ENCODE measurements at places on chromosomes 3 and 15.

DNA sequence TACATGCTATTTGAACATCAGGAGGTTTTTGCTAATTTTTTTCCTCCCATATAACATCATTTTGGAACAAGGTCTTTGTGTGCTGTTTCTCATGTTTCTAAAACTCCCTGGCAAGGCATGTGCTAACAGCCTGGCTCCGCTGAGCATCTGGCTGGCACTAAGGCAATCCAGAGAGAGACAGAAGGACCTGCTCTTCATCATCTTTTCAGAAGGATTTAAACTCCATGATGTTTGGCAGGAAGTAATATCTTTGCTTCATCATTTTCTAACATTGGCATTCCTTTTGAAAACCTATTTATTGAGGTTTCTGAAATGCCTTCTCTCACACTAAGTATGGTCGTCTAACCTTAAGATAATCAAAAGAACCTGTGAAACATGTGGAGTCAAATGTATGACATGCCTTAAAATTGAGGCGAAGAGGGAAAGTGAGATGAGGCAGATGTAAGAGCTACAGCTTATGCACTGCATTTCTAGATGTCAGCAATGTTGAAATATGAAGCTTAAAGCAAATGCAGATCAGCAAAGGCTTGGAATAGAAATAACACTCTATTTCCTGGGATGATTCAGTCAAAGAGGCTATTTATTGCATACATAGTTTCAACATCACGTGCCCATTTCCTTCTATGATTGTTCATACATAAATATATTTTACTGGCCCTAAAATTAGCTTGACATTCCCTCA, 592.0 kb downstream of the ZNF385D start:
- DNase-seq: no peak

DNA sequence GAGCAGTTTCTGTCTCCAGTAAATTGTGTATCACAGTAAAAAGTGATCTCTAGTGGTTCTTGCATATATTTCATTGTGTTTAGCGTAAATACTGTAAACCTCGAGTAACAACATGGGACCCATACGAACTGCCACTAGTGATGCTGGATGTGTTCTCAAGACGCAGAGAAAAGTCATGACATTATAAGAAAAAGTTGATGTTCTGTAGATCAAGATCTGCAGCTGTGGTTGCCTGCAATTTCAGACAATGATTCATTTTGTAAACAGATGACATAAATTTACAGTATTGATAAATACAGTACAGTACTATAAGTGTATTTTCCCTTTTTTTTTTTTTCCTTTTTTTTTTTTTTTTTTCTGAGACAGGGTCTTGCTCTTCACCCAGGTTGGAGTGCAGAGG, 100.1 kb downstream of the DPH6 start:
- no peak for DNase-seq

- DNase-seq: no peak
Measured at GRCh38 chr3:190086191-190086590, 34.5 kb downstream of the P3H2 start.

GRCh38 chr3:32292085-32292796, 53.8 kb downstream of the CMTM8 start:
- no peak for DNase-seq

DNA sequence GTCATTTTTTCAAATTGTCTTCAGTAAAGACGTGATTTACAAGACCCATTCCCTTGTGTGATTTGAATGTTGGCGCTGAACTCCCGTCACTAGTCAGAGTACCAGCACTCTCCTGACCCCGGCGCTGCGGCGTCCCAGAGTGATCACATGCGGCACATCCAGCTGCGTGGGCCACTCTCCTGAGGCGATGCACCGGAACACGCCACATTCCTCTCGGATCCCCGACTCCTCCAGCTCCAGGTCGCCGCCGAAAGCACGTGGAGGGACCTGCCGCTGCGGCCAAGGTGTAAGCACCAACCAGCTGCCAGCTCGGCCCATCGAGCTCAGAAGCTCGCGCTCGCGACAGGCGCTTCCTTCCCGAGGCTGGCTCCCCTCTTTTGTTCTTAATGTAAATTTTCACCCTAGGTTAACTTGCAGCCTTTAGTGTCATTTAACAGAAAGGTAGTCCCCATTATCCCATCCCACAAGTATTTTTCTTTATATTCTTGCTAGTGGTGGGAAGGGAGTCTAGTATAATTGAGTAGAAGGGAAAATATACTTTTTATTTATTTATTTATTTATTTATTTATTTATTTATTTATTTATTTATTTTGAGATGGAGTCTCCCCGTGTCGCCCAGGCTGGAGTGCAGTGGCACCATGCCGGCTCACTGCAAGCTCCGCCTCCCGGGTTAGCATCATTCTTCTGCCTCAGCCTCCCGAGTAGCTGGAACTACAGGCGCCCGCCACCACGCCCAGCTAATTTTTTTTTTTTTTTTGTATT, 61.7 kb upstream of the VGLL3 start:
- DNase-seq: no peak

- no peak for DNase-seq
Measured at GRCh38 chr3:94967196-94967595, 904.3 kb downstream of the NSUN3 start.

DNA sequence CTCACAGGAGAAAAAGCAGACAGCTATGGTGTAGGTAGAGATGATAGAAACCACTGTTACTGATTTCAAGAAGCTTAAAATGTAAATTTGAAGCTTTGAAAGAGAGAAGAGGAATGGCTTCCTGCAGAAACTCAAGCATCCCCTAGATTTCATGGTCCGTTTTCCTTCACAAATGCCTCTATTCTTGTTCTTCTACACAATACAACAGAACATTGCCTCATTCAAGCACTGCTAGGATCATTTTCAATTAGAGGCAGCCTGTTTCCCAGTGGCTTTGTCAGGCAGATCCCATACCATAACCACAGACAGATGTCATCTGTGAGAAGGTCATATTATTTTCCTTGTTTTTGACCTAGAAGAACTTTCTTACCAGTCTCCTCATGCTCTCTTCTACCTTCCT, 77.9 kb upstream of the SPRED1 start:
- no peak for DNase-seq

- DNase-seq: no peak
Measured at GRCh38 chr3:150359381-150359780, 48.7 kb upstream of the TSC22D2 start.

DNA sequence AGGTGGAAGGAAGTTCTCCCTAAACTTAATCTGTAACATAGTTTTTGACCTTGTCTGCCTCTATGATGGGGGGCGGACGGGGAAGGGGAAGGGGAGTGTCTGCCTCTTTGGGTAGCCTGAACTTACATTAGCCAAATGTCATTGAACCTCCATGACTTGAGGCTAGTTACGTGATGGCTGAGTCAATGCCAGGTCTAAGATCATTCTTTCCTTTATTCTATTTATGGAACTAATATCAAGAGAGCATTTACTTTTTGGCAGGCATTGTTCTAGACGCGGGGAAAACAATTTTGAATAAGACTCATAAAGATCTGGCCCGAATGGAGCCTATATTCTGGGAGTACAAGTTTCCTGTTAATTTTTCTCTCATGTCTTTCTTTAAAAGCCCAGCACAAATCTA, 340.7 kb upstream of the C2CD4B start:
- DNase-seq: no peak

DNA sequence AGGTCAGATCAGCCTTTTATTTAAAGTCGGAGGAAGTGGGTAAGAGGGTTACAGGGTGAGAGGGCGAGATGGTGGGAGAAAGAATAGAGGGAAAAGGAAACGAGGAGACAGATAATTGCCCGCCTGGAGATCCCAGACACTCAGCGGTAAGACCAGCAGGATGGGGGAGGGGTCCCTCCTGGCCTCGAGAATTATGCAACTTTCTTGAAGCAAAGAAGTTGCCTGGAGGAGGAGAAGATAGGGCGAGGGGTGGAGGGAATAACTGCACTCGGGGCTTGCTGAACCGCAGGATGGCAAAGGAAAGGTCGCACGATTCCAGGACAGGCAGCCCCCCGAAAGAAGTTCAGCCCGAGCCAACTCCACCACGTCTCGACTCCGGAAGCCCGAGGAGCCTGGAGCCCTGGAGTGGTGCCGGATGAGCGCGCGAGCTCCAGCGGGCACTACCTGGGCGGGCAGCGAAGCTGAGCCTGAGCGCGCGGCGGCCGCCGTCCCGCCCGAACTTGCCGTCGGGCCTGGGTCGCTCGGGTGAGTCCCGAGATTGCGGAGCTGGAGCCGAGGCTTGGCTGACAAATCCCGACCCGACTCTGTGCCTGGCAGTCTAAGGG, 402 bp downstream of the WWTR1 start:
- no peak for DNase-seq

DNA sequence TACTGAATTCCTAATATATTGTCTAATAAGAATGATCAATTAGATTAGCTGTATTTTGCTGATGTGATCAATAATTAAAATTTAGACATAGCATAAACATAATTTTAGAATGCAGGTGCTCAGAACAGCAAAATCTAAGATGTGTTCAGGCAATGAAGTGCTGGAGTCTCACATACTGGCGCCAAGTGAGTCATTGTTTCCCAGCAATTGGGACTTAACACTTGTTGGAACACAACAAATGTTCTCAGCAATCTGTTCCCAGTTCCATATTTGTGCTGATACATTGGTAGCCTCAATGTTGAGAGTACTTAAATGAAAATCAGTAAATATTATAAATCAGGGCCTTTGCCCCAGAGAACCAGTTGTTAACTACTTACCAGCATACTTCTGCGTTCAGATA, 619.0 kb downstream of the ROBO1 start:
- DNase-seq: no peak

- no peak for DNase-seq
Measured at GRCh38 chr3:112115161-112115739, 17.8 kb downstream of the GCSAM start.

DNA sequence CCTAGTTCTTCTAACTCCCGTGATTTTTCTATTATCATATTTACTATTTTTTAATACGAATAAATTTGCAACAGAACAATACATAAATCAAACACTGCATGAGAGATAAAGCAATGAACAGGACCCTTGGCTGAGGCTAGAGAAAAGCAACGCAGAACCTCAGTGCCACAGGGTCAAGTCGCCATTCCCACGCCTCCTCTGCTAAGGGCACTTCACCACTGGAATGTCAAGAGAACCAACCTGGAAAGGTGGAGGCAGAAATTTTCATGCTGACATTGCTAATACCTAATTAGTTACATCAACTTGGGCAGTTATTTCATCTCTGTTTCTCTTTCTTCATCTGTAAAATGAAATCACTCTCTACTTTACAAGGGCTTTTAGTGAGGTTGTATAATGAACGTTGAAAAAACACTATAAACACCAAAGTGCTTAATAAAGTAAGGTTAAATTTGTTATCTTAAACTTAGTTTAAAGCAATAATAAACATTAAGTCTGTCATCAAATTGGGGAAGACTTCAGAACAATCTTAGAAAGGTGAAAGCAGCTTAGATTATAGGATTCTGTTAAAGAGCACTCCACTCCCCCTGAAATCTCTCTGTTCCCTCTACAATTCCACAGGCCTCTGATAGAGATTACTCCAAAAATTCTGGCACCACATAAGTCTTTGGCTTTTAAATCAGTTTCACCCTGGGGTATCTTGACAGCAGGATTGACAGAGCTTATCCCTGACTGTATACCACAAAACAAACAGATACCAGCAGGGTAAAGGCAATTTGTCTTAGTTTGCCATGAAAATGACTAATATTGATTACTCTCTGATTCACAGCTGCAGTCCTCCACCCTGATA, 41.9 kb downstream of the PLCH1 start:
- DNase-seq: no peak

- no peak for DNase-seq
Measured at GRCh38 chr15:68706931-68707330, 113.8 kb downstream of the ANP32A start.

DNA sequence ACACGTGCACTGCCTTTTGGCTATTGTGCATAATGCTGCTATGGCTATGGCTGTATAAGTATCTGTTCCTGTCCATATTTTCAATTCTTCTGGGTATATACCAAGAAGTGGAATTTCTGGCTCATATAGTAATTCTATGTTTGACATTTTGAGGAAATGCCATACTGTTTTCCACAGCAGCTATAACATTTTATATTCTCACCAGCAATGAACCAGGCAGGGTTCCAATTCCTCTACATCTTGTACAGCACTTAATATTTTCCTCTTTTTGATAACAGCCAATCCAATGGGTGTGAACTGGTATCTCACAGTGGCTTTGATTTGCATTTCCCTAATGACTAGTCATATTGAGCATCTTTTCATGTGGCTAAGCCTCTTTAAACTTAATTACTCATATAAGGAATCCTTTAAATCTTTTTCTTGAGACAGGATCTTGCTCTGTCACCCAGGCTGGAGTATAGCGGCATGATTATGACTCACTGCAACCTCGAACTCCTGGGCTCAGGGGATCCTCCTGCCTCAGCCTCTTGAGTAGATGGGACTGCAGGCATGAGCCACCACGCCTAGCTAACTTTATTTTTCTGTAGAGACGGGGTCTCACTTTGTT, 38.1 kb upstream of the IGDCC4 start:
- DNase-seq: no peak

DNA sequence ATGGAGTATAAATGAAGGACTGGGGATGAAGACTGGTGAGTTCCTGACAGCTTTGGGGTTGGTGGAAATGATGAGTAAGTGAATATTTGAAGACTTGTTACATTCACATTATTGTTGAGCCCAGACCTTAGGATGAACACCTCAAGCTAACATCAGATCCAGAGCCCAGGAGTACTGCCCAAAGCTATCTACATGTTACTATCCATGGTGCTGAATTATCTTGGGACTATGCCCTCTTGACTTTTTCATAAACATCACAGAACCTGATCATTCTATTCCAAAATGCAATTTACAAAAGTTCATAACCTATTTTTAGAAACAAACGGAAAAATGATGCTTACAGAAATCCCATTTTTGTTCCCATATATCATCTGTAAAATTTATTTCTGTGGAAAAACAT, 613.3 kb downstream of the TUSC7 start:
- DNase-seq: no peak

DNA sequence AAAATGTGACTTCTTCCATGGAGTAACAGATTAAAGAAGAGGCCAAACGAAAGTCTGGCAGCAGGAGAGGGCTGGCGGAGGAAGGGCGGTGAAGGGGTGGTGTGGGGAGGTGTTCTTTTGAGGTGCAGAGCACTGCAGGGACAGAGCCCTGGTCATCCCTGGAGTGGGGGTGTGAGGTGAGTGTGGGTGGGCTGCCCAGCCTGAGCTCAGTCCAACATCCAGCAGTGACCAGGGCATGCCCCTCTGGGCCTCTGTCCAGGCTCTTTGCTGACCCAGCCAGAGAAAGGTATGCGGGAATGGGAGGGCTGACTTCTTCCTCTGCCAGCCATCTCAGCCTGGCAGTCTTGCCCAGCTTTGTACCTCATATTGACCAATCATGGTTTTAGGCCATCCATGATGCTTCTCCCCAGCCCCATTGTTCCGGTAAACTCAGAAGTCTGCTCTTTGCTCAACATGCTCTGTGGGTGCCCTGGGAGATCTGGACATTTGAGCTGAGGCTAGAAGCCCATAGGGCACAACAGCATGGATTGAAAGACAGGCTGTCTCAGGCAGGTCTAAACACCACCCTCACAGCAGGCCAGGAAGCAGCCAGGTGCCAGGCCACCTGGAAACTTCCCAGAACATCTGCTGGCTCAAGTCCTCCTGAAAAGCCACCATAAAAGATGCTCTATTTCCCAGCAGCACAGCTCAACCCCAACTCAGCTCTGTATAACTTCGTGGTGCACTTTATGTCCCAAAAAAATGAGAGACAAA, 25.9 kb upstream of the CXCR6 start:
- DNase-seq: no peak
